ENCODE measurements at places on chromosomes 7 and 10. TPM values are rescaled to one million over a fixed set of nuclear protein-coding genes. Genes with fewer than 3 reads are reported as not detected.

Gene COL28A1
- polyA plus RNA-seq, result 1.4 TPM

Gene AKR1C2
- 11.4 TPM for polyA plus RNA-seq

Gene SPAM1
- polyA plus RNA-seq, result not detected

Gene FOXL3
- not detected for polyA plus RNA-seq

Gene PAOX
- polyA plus RNA-seq, result 4.3 TPM

Gene ATP6V0A4
- 0.11 TPM for polyA plus RNA-seq

GRCh38 chr10:124332426-124332825, 86.3 kb downstream of the OAT start:
- DNase-seq, result peak; percentile 73

- no peak for DNase-seq
Observed at GRCh38 chr7:16396766-16397500, 24.4 kb downstream of the CRPPA start.

DNA sequence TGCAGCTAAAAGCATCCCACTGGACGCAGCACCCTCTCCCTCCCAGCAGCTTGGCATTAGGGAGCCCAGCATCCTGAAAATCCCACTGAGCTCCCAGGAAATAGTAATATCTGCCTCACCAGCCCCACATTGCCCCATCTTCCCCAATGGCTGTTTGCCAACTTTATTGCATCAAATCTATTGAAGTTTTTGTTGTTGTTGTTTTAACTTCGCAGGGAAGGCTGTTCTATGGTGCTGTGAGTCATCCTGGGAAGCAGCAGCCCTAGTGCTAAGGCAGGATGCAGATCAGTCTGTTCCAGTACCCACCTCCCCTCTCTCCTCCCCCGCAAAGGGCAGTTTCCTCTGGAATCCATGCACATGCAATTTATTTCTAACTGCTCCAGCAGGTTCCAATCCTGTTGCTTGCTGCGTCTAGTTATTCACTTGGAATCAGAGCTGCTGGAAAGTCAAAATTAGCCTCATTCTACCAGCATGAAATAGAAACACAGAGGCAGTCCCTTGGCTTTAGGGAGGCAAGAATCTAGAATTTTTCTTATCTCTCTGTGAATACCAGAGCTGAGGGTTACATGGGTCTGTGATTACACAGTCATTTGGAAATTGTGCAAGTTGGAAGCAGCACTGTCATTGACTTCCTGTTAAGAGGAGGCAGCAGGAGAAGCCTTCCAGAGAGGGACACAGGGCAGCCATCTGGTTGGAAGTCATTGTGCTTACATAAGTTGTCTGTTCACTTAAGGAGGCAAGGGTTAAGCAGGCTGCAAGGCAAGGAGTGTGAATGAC, 115.9 kb upstream of the CACUL1 start:
- peak; percentile 16 for DNase-seq

- no peak for DNase-seq
Observed at GRCh38 chr7:22784346-22784745, 38.3 kb downstream of the TOMM7 start.

DNA sequence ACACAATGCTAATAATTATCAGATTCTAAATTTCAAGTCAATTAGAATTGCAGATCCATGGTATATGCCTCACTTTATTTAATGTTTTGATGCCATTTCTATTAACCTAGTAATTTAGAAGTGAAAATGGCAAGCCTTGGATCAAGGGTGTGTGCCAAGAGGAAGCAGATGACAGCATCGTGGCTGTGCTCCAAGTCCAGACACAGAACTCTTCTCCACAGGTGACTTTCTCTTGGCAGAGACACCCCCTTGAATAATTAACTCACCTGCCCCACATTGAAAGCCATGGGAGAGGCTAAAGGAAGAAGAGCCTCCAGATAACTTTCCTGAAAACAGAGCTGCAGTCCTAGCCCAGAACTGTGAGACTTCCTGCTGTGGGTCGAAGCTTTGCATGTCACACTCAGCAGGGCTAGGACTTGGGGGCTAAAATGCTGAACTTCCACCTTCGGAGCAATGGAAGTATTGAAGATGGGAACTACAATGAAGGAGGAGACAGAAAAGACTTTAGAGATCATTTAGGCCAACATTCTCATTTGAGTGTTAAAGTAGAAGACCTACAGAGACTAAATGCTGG, 996 bp upstream of the C10orf90 start:
- DNase-seq, result no peak

- no peak for DNase-seq
Observed at GRCh38 chr7:29204491-29205272, 10.1 kb downstream of the CHN2 start.
